ENCODE measurements at places on chromosomes 1 and 21.

GRCh38 chr21:29321932-29322928, 23.5 kb downstream of the BACH1 start:
- no peak for DNase-seq

DNA sequence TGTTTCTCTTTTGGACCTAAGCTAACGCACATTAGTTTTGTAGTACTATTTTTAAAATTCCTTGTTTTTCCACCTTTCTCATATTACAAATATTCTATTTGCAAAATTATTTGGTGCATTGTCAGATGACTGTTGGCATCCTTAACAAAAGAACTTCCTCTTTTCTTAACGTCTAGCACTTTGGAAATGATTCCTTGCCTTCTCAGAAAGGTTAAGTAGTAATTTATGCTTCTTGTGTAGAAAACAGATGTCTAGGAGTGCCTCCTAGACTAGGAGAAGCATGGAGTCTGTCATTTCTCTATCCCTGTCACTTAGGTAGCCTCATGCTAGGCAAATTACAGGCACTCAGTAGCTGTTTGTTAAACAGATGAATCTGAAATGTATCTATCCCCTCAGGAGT, 64.4 kb downstream of the HSPA13 start:
- no peak for DNase-seq

DNA sequence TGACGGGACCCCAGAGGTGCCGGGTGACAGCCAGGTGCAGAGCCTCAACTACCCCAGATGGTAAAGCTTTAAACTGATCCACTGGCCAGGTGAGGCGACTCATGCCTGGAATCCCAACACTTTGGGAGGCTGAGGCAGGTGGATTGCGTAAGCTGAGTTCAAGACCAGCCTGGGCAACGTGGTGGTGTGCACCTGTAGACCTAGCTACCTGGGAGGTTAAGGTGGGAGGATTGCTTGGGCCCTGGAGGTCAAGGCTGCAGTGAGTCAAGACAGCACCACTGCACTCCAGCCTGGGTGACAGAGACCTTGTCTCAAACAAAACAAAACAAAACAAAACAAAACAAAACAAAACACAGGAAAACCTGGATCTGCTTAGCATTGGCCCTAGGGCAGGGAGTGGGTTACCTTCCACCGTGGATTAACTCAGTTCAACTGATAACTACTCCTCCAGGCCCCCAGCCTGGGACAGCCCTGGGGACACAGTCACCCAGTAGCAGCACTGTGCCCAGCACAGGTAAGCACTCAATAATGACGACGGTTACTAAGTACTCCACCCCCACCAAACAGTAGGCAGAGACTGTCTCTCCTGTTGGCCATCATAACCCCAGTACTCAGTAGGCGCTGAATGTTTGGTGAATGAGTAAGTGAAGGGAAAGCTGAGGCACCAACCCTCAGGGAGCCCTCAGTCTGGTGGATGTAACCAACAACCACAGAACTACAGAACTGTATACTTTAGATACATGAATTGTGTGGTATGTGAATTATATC, 21.6 kb downstream of the SLC66A1 start:
- no peak for DNase-seq

GRCh38 chr1:53536606-53537005, 77.4 kb downstream of the DMRTB1 start:
- DNase-seq: no peak

DNA sequence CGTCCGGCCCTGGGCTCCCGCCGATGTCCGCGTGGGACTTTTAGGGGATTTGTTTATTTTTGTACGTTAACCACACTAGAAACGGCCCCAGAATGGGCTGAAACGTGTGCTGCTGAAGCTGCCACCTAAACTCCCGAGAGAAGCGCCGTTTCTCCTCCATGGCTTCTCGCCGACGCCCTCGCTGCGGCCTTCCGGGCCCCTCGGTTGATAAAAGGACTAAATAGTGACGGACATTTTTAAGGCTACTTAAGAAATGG, 678 bp upstream of the PTTG1IP start:
- no peak for DNase-seq

GRCh38 chr1:244782056-244782455, 53.4 kb upstream of the COX20 start:
- no peak for DNase-seq

DNA sequence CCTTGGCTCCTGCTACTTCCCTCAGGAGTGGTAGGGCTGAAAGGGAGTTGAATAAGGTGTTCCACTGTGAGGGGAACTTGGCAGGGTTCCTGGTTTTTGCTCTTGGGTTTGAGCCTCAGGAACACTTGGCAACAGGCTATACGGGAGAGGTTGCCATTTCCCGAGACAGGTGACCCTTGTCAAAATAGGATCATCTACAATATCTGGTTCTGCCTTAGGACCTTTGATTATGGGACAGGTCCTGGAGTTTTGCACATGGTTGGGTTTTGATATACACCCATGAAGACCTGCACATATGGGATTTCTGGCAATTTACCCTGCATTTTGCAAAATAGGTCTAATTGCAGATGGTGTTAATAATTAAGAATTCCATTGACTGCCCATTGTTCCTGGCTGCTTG, 31.1 kb downstream of the YY1AP1 start:
- DNase-seq: no peak

- no peak for DNase-seq
These were observed 118.3 kb downstream of the TIAM1 start for GRCh38 chr21:31225713-31226112.

DNA sequence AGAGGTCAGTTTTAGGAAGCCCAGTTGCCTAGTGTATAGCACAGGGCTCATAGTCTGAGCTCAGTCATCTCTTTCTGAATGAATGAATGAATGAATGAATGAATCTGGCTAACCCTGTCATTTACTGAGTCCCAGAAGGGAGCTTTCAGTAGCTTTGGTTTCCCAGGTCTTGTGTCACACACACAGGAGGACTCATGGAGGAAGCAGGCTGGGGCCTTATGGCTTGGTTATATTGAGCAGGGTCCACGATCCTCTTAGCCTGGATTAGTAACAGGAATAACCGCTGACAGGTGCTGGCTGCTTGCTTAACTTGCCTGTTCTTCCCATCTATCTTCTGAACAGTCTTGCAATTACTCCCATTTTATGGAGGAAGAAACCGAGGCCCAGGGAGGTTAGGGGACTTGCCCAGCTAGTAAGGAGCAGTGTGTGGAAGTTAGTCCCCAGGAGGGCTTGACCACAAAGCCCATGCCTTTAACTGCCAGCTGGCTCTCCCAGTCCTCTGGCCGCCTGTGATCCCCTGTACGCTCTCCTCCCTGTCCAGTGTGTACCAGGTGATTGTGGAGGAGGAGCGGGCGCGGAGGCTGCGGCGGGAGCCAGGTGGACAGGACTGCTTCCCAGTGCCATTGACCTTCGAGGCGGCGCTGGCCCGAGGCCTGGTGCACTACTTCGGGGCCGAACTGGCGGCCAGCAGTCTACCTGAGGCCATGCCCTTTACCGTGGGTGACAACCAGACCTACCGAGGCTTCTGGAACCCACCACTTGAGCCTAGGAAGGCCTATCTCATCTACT, 46.0 kb downstream of the PTPRU start:
- no peak for DNase-seq

- no peak for DNase-seq
These were observed 76.4 kb downstream of the CTH start for GRCh38 chr1:70487459-70487815.

- DNase-seq: no peak
These were observed 107.6 kb downstream of the GLUL start for GRCh38 chr1:182283746-182284544.

DNA sequence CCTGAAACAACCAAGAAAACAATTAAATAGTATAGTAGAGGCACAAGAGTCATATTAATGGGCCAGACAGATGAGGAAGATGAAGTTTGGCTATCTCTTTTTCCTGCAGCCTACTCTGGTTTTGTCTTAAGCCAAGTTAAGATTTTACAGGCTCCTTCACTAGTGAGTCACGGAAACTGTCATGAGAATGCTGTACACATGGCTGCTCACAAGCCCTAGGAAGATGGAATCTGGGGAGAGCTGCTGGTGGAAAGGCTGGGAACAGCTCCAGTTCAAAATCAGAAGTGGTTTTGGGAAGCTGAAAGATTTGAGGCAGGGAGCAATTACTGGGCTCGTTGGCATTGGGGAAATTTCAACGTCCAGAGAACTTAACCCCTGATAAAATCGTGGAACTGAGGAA, 46.4 kb upstream of the S1PR1 start:
- no peak for DNase-seq

DNA sequence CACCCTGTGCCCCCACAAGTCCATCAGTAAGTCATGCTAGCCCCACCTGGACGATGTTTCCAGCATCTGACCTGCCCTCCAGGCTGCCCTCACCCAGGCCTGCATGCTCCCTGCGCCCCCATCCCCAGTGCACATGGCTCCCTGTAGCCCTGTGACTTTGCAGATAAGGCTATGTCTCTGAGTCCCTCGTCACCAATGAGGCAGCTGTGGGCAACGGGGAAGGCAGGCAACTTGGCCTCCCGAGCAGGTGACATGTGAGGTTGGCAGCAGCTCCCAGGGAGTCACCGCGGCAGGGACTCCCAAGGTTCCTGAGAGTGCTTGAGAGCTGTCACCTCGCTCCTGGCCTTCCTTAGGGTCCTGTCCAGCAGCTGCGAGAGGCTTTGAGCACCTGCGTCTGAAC, 32.4 kb upstream of the AGPAT3 start:
- DNase-seq: no peak

GRCh38 chr1:194447636-194448035, 1261.2 kb upstream of the B3GALT2 start:
- DNase-seq: no peak

GRCh38 chr1:39882152-39882551, 1.2 kb downstream of the TRIT1 start:
- DNase-seq: no peak

GRCh38 chr21:41169701-41170100, 1.7 kb downstream of the BACE2 start:
- no peak for DNase-seq

Measured in NCI-H460 (cell line).